GM04503 (cell line): ENCODE measurements at places on chromosomes 5 and 9.

DNA sequence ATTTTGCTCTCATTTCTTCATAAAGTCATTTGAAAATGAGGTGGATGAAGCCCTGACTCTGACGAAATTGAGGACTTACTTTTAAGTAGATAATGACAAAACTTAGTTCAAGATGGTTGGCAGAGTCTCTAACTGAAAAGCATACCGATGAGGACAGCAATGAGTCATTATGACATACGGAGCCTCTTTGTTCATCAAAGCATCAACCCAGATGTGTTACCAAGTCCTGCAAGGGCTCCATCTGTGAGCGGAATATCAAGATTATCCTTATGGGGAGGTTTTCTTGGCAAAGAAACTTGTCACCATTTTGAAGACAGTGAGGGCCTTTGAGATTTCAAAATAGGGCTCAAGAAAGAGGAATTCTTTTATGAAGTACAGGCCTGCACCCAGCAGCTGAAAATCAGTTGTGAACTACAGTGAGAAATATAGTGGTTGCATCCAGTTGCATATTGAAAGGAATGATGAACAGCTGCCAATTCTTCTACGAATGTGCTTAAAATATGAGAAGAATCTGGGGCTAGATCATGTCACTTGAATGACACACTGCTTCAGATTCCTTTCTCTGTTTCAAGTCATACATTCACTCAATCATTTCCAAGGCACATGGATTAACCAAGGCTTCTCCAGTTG lies 86.6 kb upstream of the SLC24A2 start:
- no peak for DNase-seq

- DNase-seq, result peak; percentile 14
Observed at GRCh38 chr5:145750199-145750598, 84.9 kb downstream of the PRELID2 start.

DNA sequence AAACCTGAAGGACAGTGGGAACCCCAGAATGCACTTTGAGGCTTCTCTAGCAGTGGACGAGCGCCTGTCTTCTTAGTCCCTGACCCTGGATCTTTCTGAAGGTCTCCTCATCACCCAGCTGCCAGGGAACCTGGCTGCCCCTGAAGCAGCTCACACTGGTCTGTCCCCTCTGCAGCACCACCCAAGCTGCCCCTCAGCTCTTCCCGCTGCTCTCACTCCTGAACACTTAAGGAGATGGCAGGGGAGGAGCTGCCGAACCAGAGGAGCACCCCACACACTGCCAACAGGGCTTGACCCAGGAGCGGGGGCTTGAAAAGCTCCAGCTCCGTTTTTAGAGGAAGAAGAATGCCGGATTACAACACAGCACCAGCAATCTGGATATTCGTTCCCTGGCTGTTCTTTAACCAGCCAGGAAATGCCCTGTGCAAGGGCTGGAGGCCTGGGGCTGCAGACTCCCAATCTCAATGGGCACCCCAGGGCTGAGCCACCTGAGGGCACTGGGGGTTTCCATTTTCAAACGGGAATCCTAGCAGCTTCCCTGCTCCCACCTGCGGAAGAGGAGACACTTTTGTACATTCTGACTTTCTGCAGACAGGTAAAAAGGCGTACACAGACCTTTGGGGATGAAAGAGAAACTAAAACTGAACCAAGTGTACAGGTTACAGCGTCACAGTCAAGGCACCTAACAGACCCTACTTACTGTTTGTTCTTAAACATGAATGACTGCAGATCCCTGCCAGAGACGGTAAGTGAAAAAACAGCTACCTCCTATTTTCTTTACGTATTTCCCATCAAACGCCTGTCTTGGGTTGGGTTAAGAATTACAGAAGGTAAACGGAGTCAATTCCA lies 36.3 kb downstream of the GOLM1 start:
- DNase-seq, result no peak

DNA sequence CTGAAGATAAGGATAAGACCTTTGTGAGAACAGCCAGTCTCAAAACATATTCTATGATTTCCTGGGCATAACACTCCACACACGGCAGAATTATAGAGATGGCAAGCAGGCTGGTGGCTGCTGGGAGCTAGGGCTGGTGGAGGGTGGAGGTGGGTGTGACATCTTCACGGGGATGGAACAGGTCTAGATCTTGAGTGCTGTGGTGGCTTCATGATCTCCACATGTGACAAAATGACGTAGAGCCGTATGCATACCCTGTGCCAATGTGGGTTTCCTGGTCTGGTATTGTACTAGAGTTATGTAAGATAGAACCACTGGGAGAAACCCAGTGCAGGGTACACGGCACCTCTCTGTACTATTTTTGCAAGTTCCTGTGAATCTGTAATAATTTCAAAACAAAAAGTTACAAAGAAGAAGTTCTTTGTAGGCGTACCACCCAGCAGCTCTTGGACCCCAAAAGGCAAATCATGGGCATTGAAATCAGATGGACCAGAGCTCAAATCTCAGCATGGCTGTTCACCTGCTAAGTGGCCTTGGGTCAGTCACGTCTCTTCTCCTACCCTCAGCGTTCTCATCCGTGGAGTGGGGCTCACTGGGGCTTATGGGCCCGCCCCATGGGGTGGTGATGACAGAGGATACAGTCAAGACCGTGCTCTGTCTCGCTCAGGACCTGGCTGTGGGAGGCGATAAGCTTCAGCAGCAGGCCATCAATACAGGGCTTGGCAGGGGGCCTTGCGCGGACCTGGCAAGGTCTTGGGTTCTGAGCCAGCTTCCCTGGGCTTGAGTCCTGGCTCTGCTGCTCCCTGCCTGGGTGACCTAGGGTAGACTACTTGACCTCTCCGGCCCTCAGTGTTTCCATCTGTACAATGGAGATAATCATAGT lies 74.7 kb upstream of the UNC5A start:
- no peak for DNase-seq

DNA sequence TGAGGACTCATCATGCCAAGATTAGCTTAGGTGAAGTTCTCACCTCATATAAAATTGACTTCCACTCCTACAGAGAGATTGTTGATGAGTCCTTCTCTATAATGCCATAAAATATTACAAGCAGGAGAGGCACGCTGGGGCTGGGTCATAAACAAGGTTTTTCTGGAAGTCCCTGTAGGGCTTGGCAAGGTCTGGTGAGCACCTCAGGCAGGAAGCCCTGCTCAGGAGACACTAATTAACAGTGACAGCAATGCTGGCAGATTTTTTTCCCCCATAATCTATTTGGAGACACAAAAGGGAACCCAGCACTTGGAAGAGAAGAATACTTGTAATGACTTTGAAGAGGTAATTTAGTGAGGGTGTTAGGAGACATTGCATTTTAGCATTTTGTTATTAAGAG lies 118.7 kb downstream of the DIRAS2 start:
- DNase-seq, result no peak

DNA sequence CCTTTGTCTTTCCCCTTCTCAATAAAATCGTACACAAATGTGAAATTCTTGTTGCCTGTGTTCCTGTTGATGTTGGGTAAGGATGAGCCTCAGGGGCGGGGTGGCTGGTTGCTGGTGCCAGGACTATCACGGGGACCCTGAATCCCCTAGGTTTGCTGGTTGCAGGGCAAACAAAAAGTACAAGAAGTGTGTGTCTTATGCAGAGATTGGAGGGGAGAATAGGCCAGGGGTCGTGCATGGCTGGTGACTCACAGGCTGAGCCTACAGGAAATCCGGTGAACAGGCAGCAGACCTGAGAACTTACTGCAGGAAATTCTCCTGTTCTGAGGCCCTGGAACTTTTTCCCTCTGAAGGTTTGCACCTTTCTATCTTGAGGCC lies 5.5 kb downstream of the ANXA2R start:
- DNase-seq, result no peak

- no peak for DNase-seq
Observed at GRCh38 chr5:112087222-112087621, 330.2 kb upstream of the NREP start.

DNA sequence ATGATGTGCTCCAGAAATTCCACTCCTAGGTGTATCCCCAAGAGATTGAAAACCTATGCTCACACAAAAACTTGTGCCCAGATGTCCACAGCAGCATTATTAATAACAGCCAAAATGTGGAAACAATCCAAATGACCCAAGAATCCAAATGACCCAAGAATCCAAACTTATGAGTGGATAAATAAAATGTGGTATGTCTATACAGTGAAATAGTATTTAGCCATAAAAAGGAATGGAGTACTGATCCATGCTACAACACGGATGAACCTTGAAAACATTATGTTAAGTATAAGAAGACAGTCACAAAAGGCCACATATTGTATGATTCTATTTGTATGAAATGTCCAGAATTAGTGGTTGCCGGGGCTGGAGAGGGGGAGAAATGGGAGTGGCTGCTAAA lies 80.3 kb downstream of the PSD2 start:
- DNase-seq, result no peak

- DNase-seq, result peak; percentile 89
Observed at GRCh38 chr9:105064248-105065097, 136.5 kb upstream of the ABCA1 start.

- DNase-seq, result no peak
Observed at GRCh38 chr9:135014311-135015010, 73.0 kb upstream of the OLFM1 start.

DNA sequence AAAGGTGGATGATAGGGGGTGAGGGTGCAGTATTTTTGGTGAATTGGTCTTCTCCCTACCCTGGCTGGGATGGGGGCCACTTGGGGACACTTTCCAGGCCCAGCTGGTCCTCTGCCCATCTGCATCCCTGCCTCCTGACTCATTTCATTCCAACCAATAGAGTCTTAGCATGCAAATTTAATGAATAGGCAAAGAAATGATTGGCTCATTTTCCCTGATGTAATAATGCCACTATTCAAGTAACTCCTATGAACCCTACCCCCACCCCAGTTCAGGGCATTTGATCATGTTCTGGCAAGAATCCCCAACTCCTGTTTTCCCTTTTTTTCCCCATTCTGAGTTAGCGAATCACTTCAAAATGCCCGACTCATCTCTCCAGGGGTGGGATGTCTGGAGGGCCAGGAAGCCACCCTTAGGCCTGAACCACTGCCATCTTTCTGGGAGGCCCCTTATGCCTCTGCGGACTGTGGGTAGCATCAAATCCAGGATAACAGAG lies 56.7 kb downstream of the PCDH1 start:
- peak; percentile 72 for DNase-seq

- DNase-seq, result no peak
Observed at GRCh38 chr9:105405514-105406131, 42.2 kb upstream of the FSD1L start.

GRCh38 chr5:102747386-102748166 lies 7.5 kb upstream of the PAM start:
- no peak for DNase-seq

GRCh38 chr5:2876183-2876582 lies 124.7 kb upstream of the IRX2 start:
- no peak for DNase-seq

- no peak for DNase-seq
Observed at GRCh38 chr5:179129607-179130071, 69.5 kb downstream of the ZNF354C start.

GRCh38 chr9:73916016-73916673 lies 581.0 kb upstream of the RORB start:
- DNase-seq, result no peak

GRCh38 chr9:86764221-86764624 lies 183.1 kb downstream of the GAS1 start:
- no peak for DNase-seq

- DNase-seq, result no peak
Observed at GRCh38 chr9:21465859-21466518, 16.1 kb downstream of the IFNE start.

GRCh38 chr9:80873861-80874260 lies 815.5 kb downstream of the TLE1 start:
- peak; percentile 18 for DNase-seq

DNA sequence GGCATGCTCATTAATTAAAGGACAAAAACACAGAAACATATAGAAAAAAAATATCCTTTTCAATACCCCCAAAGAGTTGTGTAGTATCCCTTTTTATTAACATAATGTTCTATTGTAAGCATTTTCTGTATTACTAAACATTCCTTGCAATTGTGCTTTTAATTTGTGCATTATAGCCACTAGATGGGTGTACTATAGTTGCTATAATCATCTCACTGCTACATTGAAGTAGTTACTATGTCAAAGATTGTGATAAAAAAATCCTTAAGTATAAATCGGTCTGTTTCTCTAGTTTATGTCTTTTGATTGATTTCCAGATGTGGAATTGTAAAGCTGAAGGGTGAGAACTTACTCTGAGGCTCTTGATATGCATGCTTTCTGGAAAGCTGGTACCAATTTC lies 21.4 kb downstream of the FREM1 start:
- no peak for DNase-seq

DNA sequence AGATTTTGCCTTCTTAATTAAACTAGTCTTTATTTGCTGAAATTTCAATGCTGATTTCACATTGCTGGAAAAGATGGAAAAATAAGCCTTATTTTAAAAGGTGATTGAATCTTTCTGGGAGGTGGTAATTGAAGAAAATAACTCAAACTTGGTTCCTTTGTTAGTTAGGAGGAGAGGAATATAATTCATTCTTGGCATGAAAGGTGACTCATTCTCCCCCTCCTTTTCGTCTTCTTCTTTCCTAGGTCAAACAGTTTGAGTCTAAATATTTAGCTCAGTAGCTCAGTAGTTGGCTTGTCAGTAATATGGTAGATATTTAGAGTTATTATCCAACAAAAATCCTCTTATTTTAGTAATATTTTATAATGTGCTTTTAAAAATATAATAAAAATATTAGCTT lies 353.9 kb upstream of the MEF2C start:
- no peak for DNase-seq

- DNase-seq, result no peak
Observed at GRCh38 chr5:170854566-170854965, 7.3 kb upstream of the RANBP17 start.

DNA sequence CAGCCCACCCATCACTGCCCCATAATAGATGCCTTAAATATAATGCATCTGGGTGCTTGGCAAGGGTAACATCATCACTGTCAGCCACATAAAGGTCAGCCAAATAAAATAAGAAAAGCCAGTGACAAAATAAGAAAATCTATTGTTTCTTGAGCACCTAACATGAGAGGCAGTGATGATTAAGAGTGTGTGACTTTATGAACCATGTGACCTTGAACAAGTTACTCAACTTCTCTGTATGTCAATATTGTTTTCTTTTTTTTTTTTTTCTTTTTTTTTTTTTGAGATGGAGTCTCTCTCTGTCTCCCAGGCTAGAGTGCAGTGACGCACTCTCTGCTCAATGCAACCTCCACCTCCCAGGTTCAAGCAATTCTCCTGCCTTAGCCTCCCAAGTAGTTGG lies 98.7 kb downstream of the CDK5RAP2 start:
- no peak for DNase-seq

- no peak for DNase-seq
Observed at GRCh38 chr5:141485321-141486055, 658 bp downstream of the PCDHGC4 start.

GRCh38 chr9:76609285-76610010 lies 150.5 kb downstream of the GCNT1 start:
- no peak for DNase-seq
